Stimulated activated CD8-positive, alpha-beta memory T cell treated with anti-CD3 and anti-CD28 coated beads, Interleukin-2, amount 100 ng/mL, for 48 hours (primary cell): ENCODE measurements at places on chromosomes 2 and 18.

DNA sequence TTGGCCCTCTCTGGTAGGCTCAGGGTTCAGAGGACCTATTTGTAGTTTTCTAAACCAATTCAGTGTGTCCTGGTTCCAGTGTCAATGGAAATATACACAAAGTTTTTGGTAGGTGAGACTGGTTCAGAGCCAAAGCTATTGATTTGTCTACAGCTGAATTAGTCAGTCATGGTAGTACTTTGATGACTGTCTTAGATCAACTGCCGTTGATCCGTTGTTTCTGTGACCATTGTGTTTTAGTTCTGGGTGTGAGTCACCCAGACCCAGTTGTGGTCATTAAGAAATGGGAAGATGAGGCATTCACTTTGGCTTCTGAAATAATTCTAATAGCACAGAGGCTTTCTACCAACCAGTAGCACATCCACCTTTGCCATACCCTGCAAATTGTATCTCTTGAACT lies 16.0 kb upstream of the RPE start:
- no peak for DNase-seq

- no peak for DNase-seq
These were observed 80.9 kb upstream of the FOSL2 start for GRCh38 chr2:28311660-28312249.

GRCh38 chr2:143015656-143016055 lies 113.6 kb upstream of the ARHGAP15 start:
- DNase-seq = no peak

- DNase-seq = no peak
These were observed at the start of gene TET3 for GRCh38 chr2:73984203-73984921. Gene TET3, plus strand, starts transcription at chr2:73984910. Its CDS starts 1,494 bp downstream, at chr2:73986404.

- no peak for DNase-seq
These were observed 195.1 kb downstream of the C1D start for GRCh38 chr2:67867735-67868134.

DNA sequence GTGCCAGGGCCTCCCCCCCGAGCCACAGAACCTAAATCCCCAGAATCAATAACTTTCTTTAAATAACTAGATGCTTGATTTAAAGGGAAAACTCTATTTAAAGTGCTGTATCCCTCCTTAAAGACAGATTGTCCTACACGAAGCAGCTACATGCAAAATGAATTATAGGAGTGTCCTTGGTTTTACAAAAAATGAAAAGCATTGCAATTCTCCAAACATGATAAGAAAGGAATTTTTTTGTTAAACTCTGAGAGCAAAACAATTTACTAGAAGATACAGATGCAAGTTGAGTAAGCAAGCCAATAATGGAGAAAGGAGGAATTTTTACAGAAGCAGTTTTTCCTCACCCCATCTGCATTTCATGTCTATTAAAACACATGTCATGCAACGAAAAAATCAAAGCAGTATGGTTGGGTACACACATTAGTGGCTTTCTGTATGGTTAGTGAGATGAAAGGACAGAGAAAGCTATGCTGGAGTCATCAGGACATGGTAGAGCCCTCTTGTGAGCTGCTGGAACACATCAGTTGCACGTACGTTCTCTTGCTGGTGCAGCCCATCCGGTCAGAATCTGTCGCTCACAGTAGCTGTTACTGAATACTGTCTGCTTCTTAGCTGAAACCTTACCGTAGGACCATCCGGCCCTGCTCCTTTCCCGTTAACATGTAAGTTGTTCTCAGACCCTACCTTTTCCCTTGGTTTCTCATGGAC lies 25.9 kb upstream of the STEAP3 start:
- DNase-seq = no peak

DNA sequence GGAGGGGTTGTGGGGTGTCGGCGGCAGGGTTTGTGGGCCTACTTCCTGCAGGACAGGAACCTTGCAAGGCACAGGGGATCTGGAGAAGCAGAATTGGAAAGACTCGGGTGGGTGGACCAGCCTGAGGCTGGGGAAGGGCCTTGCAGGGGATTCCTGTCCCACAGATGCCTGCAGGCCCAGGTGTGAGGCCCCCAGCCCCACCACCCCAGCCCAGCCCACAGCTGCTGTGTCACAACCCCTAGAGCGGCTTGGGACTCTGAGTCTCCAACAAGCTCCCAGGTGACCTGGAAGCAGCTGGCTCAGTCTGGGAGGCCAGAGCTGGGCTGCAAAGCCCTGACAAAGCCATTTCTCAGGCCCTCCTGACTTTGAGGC lies 93.1 kb downstream of the ZFP36L2 start:
- DNase-seq = no peak

GRCh38 chr18:32975163-32975436 lies 202.3 kb upstream of the KLHL14 start:
- no peak for DNase-seq

DNA sequence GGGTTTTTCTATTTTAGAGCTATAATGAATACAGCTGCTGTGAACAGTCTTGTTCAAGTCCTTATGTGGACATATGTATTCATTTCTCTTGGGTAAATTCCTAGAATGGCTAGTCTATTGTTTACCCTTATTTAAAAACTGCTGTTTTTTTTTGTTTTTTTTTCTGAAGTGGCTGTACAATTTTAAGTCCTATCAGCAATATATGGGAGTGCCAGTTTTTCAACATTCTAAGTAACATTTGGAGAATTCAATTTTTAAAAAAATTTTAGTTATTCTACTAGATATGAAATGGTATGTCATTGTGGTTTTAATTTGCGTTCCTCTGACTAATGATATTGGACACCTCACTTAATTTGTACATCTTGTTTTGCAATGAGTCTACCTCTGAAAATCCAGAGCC lies 349.7 kb downstream of the SATB2 start:
- DNase-seq = no peak

DNA sequence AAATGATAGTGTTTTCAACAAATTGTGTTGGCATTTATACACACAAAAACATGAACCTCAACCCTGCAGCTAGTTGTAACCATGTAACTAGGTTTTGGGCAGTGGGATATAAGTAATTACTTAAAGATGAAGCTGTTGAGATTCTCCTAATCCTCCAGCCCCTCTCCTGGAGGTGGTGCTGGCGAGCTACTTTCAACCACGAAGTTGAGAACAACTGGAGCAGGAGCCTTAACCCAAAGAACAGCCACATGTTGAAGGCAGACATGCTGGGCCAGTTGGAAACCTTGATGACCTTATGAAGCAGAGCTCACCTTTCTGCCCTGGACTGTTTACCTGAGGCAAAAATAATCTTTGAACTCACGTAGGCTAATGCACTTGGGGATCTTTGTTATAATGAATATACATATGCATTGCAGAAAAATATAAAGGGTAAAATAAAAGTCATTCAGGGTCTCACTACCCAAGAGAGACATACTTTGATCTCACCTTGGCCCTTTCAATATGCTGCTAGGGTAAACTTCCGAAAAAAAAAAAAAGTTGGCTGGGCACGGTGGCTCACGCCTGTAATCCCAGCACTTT lies 89.6 kb upstream of the NPAS2 start:
- DNase-seq = peak; percentile 22

GRCh38 chr2:221293949-221294742 lies 278.0 kb downstream of the EPHA4 start:
- no peak for DNase-seq

- DNase-seq = no peak
These were observed 14.9 kb downstream of the CEBPZOS start for GRCh38 chr2:37211212-37211611.

DNA sequence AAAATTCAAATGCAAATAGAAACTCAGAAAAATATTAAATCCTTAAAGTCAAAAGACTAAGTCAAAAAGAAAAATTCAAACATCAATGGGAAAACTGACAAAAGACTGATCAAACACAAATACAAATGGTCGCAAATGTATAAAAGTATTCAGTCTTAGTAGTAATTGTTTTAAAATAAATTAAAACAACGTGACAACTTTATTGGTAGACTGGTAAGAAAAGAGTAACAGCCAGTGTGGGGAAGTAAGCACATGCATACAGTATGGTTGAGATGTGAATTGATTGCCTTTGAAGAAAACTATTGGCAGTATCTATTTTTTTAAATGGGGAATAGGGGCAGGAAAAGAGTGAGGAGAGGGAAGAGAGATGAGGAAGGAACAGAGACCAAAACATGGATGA lies 9.8 kb downstream of the TMEM131 start:
- no peak for DNase-seq

- no peak for DNase-seq
These were observed 4.9 kb upstream of the CNDP1 start for GRCh38 chr18:74529378-74529777.

- no peak for DNase-seq
These were observed 25.4 kb upstream of the CHN1 start for GRCh38 chr2:175030380-175031271.

- DNase-seq = no peak
These were observed 11.5 kb downstream of the SPEG start for GRCh38 chr2:219446101-219446504.

DNA sequence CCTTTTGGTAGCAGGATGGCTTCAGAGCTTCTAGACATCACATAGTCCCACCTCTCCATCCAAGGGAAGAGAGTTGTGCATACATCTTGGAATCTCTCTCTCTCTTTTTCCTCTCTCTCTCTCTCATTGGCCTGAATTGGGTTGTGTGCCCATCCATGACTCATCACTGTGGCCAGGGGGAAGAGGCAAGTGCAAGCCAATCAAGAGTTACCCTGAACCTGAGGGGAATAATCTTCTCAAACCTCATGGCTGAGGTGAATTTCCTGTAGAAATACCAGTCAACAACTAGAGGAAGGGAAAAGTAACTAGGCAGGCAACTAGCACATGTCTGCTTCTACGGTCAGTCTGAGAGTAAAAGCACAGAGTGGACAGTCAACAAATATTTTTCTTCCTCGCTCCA lies 7.3 kb upstream of the CHN1 start:
- no peak for DNase-seq

GRCh38 chr2:2810504-2810903 lies 479.4 kb upstream of the MYT1L start:
- no peak for DNase-seq

DNA sequence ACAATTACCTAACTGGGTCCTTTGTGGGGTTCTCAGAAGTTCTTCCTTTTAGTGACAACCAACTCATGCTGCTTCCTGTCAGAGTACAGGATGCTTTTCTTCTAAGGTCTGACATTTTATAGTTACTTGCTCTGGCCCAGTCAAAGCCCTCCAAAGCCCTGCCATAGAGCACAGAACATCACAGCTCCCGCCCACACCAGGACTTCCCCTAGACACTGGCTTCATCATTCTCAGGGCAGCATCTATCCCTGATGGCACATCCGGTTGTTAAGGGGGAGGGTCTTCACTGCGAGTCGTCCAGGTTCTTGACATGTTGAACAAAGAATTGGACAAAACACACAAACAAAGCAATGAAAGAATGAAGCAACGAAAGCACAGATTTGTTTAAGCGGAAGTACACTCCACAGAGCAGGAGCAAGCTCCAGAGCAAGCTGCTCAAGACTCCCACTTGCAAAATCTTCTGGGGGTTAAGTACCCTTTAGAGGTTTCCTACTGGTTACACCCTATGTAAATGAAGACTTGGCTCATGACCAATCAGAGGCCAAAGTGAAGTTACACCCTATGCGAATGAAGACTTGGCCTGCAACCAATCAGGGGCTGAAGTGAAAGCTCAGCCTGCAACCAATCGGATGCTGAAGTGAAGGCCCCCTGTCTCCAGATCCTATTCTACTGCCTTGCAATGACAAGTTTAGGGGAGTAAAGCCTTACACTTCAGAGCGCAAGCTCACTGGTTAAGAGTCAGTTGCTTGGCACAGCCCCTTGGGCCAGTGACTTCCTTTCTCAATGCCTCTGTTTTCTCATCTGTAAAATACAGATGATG lies 79.0 kb downstream of the HDAC4 start:
- peak; percentile 38 for DNase-seq

- no peak for DNase-seq
These were observed 9.0 kb downstream of the ZBTB14 start for GRCh38 chr18:5286525-5286924.

DNA sequence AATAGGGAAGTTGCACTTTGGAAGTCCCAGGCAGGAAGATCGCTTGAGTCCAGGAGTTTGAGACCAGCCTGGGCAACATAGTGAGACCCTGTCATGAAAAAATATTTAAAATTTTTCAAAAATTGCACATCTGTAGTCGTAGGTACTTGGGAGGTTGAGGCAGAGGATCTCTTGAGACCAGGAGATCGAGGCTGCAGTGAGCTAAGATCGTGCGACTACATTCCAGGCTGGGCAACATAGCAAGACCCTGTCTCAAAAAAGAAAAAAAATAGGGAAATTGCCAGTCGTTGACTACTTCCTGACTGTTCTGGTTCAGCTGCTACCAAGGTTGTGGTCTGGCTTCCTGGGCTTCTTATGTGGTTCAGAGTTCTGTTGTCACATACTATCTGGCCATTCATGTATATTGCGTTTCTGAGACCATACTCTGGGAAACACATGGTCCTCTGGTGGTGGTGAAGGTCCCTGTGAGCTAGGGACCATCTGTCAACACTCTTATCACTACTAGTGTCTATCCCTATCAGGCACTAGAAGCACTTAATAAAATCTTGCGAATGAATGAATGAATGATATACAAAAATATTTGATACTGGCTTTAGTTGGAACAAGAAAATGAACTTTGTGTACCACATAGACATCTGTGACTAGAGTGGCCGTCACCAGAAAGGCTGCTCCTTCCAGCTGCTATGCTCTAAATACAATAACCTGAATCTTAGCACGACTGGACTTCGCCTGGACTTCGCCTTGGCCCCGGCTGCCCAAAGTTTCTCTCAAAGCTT lies 861 bp upstream of the KLHL23 start:
- no peak for DNase-seq

- DNase-seq = no peak
These were observed 344.3 kb upstream of the KCNH7 start for GRCh38 chr2:163182764-163183354.

- no peak for DNase-seq
These were observed 45.9 kb downstream of the PNO1 start for GRCh38 chr2:68203587-68203986.

GRCh38 chr2:6576302-6576701 lies 289.4 kb downstream of the CMPK2 start:
- DNase-seq = no peak

- DNase-seq = no peak
These were observed 107.6 kb upstream of the MAP3K20 start for GRCh38 chr2:172968061-172968469.

DNA sequence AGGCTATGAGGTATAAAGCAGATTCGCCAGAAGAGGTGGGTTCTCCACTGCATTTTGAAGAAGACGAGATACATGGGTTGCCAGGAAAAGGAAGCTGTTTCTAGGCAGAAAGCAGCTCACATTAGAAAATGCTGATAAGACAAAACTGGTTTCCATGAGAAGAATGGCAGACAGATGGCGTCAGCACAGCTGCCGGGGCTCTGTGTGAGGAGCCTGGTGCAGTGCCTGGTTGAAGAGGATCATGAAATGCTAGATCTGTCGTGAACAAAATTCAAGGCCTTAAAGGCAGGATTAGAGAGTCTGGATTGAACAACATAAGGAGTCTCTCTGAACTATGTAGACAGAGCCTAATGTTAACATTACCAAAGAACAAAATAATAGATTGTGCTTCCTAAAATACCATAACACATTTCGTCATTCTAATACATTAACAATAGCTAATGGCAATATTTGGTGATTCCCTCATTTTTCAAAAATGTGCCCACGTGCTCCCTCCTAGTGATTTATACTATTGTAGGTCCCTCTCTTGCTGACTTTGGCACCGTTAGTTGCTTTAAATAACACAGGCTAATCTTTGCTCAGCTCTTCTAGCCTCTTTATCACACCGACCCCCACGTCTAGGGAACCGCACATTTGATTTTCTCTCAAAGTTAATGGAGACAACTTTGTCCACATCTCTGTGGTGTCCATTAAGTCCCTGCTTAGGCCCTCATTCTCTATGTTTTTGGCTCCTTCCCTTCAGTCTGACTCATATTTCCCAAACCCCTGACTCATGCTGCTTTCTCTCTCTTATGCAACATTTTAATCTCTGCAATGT lies 38.2 kb downstream of the EFEMP1 start:
- no peak for DNase-seq
